Activated naive CD8-positive, alpha-beta T cell treated with anti-CD3 and anti-CD28 coated beads, Interleukin-2, amount 50 U/mL, for 16 hours (primary cell): ENCODE measurements at places on chromosomes 12 and 14.

GRCh38 chr12:122865268-122866231, 30.3 kb downstream of the HIP1R start:
- no peak for DNase-seq

DNA sequence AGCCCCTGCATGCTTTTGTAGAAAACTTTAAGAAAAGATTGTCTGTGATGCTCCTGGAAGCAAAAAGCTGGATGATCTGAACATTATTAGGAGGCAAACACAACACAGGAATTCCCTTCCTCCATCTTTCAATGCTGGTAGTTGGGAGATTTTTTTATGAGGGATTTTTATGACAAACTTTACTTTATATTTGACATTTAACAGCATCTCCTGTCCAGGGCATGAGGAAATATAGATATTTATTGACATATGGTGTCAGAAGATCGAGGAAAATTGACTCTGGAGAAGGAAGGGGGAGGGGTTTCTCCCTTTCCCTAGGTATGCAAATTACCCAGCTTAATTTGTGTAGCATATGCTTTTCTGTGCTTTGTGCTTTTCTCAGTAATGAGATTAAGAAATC, 37.8 kb upstream of the CISTR start:
- DNase-seq = no peak

DNA sequence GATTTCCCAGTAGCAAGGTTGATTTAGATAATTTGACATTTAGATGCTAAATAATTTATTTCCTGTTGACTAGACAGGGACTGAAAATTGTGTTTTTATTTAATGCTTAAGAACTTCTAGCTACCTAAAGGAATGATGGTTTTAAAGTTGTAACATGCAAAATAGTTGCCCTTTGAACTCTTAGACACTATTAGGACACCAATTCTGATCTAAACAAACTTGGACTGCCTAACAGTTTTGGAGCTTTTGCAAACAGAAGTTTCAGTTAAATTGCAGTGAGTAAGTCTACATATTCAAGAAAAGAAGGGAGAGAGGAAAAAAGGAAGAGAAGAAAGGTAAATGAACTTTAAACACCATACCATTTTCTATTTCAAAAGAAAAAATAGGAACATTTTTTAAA, 189.3 kb upstream of the GARIN2 start:
- no peak for DNase-seq

GRCh38 chr12:114341635-114342034, 64.3 kb downstream of the TBX5 start:
- no peak for DNase-seq

DNA sequence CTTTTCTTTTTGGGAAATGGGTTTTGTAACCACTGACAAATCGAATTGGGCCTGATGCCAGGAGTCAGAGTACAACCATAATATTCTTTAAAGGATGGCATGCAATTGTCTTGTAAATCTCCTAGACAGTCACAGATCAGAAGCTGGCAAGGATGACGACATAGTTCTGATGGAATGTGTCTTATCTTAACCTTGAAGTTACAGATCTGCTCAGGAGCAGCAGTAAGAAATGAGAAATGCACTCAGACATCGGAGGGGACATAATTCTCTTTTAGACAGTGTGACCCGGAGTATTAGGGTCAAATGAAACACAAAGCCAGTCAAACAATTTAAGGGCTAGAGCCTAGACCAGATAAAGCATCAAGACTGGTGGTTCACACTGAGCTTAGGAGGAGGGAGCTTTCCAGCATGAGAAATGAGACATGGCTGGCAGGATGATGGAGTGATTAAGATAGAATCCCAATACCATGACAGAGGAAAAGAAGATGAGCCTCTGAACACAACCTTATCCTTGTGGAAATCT, 17.5 kb downstream of the CBX5 start:
- DNase-seq = no peak
